Breast epithelium (tissue), 4 donors: ENCODE measurements at places on chromosomes 7 and 10.

DNA sequence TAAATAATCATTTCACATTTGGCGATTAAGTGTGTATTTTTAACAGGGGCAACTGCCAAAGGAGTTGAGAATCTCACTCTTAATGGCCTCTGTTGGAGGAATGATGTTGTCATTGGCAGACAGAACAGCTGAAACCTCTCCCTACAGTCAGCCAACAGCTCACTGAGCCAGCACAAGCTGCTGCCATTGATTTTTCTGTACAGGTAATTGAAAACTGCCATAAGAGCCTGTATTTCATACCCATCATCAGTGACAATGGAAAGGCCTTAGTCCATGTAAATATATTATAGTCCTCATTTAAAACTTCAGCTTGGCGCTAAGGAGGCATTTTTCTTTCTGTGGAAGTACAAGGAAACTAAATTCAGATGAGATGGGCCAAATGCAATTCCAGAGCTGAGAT, 28.1 kb upstream of the PTN start:
- no peaks in the 10 kb centered on the region for H3K27me3 ChIP-seq
- H3K4me1 ChIP-seq = no peaks in the 10 kb centered on the region
- no peak overlapping the region for H3K4me3 ChIP-seq
- no peak for DNase-seq

- no peak overlapping the region for H3K4me3 ChIP-seq
- H3K27me3 ChIP-seq = no peaks in the 10 kb centered on the region
- no peaks in the 10 kb centered on the region for H3K4me1 ChIP-seq
- DNase-seq = no peak
- H3K36me3 ChIP-seq = no peaks in the 10 kb centered on the region
These were observed 201.5 kb upstream of the GNAI1 start for GRCh38 chr7:79933144-79933543.

DNA sequence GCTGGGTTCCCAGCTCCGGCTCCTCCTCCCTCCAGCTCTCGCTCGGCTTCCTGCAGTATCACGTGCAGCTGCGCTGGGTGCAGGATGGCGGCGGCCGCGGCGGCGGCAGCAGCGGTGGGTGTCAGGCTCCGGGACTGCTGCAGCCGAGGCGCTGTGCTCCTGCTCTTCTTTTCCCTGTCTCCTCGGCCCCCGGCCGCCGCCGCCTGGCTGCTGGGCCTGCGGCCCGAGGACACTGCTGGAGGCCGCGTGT, at the start of gene CNNM1:
Gene CNNM1, plus strand, starts transcription at position 53 of the 250 bp plus-strand sequence. Its CDS starts 32 bp downstream, at position 85.
- peak within 1 kb of the TSS; percentile 48 for H3K4me3 ChIP-seq
- H3K27me3 ChIP-seq = peaks cover 6% of the 10 kb centered on the region
- no peak for DNase-seq
- H3K36me3 ChIP-seq = no peaks in the 10 kb centered on the region
- no peaks in the 10 kb centered on the region for H3K4me1 ChIP-seq

GRCh38 chr7:23191022-23191421, 9.2 kb downstream of the NUP42 start:
- no peaks in the 10 kb centered on the region for H3K36me3 ChIP-seq
- no peak overlapping the region for H3K27ac ChIP-seq
- H3K4me1 ChIP-seq = no peaks in the 10 kb centered on the region
- DNase-seq = no peak

DNA sequence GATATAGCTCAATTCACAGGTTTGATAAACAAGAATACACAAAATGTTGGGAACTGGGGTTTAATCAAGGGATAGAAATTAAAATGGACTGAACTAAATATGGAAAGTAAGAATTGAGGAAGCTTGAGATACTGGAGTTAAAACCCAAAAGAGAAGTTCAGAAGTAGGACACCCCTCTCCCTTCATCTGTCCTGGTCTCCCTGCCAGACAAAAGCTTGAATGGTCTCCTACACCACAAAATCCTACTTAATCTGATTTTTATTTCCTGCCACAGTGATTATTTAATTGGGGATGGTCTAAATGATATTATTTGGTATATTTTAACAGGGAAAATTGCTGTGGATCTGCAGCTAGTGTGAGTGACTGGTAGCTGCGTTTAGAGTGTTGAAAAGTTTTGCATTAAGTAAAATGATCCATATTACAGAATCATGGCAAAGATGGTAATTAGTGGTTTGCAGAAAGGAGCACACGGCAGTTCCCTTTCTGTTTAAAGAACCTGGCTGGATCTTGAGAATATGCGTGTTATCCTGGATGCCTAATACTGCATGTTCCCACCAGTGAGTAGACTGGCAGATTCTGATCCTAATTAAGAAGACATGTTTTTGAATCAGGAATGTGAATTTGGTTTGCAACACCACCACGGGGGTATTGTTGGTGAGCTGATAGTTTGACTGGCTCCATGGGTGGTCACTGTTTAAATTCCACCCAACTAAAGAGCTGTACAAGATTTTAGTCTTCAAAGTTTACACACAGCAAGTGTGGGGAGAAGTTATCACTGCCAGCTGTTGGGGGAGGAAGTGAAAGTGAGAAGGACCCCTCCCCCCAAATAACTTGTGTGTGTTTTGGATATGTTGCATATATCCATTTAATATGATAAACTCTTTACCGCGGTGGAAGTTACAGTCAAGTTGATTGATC, 5.5 kb downstream of the RBM20 start:
- peaks cover under 1% of the 10 kb centered on the region for H3K4me1 ChIP-seq
- H3K36me3 ChIP-seq = no peaks in the 10 kb centered on the region
- no peak overlapping the region for H3K27ac ChIP-seq
- H3K4me3 ChIP-seq = no peak overlapping the region
- H3K27me3 ChIP-seq = peaks cover 20% of the 10 kb centered on the region

DNA sequence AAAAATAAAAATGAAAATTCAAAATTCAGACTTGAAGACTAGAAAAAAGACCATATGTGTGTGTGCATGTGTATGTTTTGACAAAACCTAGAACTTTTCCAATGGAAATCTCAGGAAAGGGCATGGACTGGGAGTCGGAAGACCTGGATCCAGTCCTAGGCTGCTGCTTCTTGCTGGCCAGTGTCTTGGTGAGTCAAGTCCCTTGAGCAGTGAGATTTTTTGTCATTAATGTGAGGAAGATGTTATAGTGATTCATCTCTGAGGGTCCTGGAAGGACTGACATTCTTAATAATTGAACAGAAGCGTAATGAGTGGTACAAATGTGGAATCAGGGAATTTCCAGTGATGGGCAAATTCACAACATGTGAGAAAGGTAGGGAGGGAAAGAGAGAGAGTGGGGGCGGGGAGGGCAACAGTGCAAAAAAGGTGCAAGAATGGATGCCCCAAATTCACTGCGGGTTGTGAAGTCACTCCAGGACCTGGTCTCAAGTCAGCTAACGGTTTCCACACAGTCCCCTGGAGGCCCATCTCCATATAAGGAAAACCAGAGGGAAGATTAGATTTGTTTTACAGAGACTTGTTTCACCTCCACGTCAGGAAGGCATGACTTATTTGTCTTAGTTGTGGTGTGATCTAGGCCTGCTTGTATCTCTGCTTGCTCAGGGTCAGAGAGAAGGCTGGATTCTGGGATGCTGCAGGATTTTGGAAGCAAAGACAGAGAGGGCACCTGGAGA, 201.7 kb downstream of the BUB3 start:
- no peak overlapping the region for H3K4me3 ChIP-seq
- no peak for DNase-seq
- no peaks in the 10 kb centered on the region for H3K4me1 ChIP-seq
- no peaks in the 10 kb centered on the region for H3K36me3 ChIP-seq
- H3K27me3 ChIP-seq = no peaks in the 10 kb centered on the region

- H3K27ac ChIP-seq = peak overlapping the region; percentile 27
- H3K4me3 ChIP-seq = peak overlapping the region; percentile 30
- no peaks in the 10 kb centered on the region for H3K36me3 ChIP-seq
- no peak for DNase-seq
- H3K4me1 ChIP-seq = no peaks in the 10 kb centered on the region
- no peaks in the 10 kb centered on the region for H3K27me3 ChIP-seq
These were observed 393.6 kb upstream of the GALNT17 start for GRCh38 chr7:70738151-70738885.

- H3K4me3 ChIP-seq = no peak overlapping the region
- H3K27me3 ChIP-seq = no peaks in the 10 kb centered on the region
- no peak for DNase-seq
- H3K27ac ChIP-seq = no peak overlapping the region
- no peaks in the 10 kb centered on the region for H3K4me1 ChIP-seq
These were observed 19.7 kb upstream of the TNKS2 start for GRCh38 chr10:91778485-91778884.

DNA sequence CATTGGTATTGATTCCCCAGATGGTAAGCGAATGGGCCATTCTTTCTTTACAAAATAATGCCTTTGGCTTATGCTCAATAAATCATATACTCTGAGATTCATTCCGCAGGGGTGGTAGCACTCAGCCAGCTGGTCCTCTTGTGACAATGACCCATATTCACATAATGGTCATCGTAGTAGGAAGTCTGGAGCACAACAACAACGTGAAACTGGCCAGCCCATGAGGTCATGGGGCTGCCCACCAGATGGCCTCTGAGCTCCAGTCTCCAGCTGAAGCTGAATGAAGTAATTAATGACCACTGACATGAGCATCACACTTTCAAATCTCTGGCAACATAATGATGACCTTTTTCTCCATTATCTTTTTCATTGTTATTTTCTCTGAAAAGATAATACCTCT, 42.3 kb upstream of the SORCS1 start:
- no peak for DNase-seq
- no peaks in the 10 kb centered on the region for H3K4me1 ChIP-seq
- H3K27me3 ChIP-seq = no peaks in the 10 kb centered on the region
- no peaks in the 10 kb centered on the region for H3K36me3 ChIP-seq
- H3K27ac ChIP-seq = no peak overlapping the region
- no peak overlapping the region for H3K4me3 ChIP-seq

- H3K4me1 ChIP-seq = no peaks in the 10 kb centered on the region
- no peak for DNase-seq
- H3K36me3 ChIP-seq = no peaks in the 10 kb centered on the region
- H3K4me3 ChIP-seq = peak overlapping the region; percentile 26
These were observed 87.7 kb downstream of the TNS3 start for GRCh38 chr7:47493976-47494911.

DNA sequence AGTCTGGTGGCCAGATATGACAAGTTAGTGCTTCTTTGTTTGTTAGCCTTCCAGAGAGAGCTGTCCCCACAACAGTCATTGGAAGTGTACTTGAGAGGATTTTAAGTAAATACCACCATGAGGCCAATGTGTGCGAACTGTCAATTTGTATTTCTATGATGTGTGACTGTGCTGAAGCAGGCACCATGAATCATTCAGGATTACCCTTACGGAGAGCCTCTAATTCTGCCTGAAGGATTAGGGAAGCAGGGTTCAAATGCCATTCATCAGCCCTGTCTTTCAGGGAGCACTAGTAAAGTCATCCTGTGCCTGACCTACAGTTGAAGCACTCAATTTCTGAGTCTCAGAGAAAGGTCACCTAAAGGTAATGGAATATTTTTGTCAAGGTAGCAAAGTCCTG, 109.3 kb downstream of the GATA3 start:
- H3K4me3 ChIP-seq = no peak overlapping the region
- H3K27me3 ChIP-seq = no peaks in the 10 kb centered on the region
- no peaks in the 10 kb centered on the region for H3K4me1 ChIP-seq
- no peak for DNase-seq

- H3K4me1 ChIP-seq = no peaks in the 10 kb centered on the region
- H3K27ac ChIP-seq = no peak overlapping the region
These were observed 37.0 kb downstream of the CCSER2 start for GRCh38 chr10:84365335-84365881.

- no peak overlapping the region for H3K27ac ChIP-seq
- peaks cover 14% of the 10 kb centered on the region for H3K27me3 ChIP-seq
- DNase-seq = peak; percentile 47
- H3K36me3 ChIP-seq = no peaks in the 10 kb centered on the region
- no peaks in the 10 kb centered on the region for H3K4me1 ChIP-seq
These were observed 14.8 kb downstream of the TLX1 start for GRCh38 chr10:101145750-101146391.

- H3K4me3 ChIP-seq = no peak overlapping the region
- no peak overlapping the region for H3K27ac ChIP-seq
- peaks cover 3% of the 10 kb centered on the region for H3K36me3 ChIP-seq
- no peaks in the 10 kb centered on the region for H3K4me1 ChIP-seq
- H3K27me3 ChIP-seq = no peaks in the 10 kb centered on the region
These were observed 18.6 kb downstream of the RPP30 start for GRCh38 chr10:90890347-90890746.

- no peak overlapping the region for H3K27ac ChIP-seq
- no peak for DNase-seq
- H3K4me3 ChIP-seq = no peak overlapping the region
- H3K27me3 ChIP-seq = no peaks in the 10 kb centered on the region
- H3K4me1 ChIP-seq = no peaks in the 10 kb centered on the region
- no peaks in the 10 kb centered on the region for H3K36me3 ChIP-seq
These were observed 16.1 kb upstream of the BTRC start for GRCh38 chr10:101337836-101338235.

GRCh38 chr7:65230231-65230630, 143.4 kb upstream of the ZNF92 start:
- no peaks in the 10 kb centered on the region for H3K4me1 ChIP-seq
- H3K27ac ChIP-seq = no peak overlapping the region
- H3K27me3 ChIP-seq = no peaks in the 10 kb centered on the region
- no peaks in the 10 kb centered on the region for H3K36me3 ChIP-seq

- no peak for DNase-seq
- no peaks in the 10 kb centered on the region for H3K4me1 ChIP-seq
- H3K27ac ChIP-seq = no peak overlapping the region
- H3K4me3 ChIP-seq = no peak overlapping the region
These were observed 116.9 kb upstream of the SVIL start for GRCh38 chr10:29751684-29752083.

DNA sequence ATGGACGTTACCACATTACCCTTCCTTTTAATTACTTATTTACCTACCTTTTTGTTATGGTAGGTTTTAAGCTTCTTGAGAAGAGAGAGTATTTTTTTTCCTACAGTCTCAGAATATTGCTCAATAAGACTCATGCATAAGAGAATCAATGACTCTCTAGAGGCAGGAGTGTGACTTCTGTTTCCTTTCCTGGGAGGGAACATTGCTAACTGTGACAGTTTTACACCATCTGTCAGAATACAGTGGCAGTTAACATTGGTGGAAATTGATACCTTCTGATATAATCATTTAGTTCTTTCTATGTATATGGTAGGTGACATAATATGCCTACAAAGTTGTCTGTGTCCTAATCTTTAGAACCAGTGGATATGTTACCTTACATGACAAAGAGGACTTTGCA, 348.7 kb upstream of the POT1 start:
- H3K4me1 ChIP-seq = no peaks in the 10 kb centered on the region
- H3K4me3 ChIP-seq = no peak overlapping the region
- H3K27me3 ChIP-seq = no peaks in the 10 kb centered on the region
- no peaks in the 10 kb centered on the region for H3K36me3 ChIP-seq
- DNase-seq = no peak
